ENCODE measurements at places on chromosomes 4 and X.
A peak's percentile ranks its signal among the peaks of the same experiment; 100 is the strongest.

DNA sequence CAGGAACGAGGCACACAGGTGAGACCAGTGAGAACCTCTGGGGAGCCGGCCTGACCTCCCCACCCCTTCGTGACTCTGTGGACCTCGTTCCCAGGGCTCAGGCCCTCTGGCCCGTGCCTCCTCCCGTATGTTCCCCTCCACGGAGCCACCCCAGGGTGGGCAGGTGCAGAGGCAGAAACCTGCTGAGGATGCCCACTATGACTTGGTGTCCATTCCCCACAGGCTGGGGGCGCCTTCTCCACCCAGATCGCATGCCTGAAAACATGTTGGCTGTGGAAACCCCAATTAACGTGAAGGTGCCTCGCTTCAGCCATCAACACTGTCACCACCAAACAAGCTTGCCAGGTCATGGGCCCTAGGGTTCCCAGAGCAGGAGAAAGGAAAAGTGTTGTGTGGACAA is 27.0 kb downstream of the BLOC1S4 start:
- no peak for DNase-seq

GRCh38 chrX:2536141-2536540 is 35.4 kb upstream of the DHRSX start:
- no peak for DNase-seq

DNA sequence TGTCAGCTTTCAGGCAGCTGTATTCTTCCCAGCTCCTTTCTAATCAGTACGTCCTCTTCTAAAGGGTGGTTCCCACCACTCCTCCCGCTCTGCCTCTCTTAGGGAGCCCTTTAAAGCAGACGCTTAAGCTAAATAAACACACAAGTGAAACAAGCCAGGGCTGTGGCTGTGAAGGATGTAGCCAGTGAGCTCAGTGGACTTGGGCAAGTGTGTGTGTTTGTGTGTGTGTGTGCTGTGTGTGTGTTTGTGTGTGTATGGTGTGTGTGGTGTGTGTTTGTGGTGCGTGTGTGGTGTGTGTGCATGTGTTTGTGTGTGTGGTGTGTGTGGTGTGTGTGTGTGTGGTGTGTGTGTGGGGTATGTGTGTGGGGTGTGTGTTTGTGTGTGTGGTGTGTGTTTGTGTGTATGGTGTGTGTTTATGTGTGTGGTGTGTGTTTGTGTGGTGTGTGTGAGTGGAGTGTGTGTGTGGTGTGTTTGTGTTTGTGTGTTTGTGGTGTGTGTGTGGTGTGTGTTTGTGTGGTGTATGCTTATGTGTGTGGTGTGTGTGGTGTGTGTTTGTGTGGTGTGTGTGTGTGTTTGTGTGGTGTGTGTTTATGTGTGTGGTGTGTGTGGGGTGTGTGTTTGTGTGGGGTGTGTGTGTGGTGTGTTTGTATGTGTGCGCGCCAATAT is 283.3 kb downstream of the PTTG2 start:
- DNase-seq, result no peak

- no peak for DNase-seq
Observed at GRCh38 chr4:17719106-17719505, 62.3 kb downstream of the FAM184B start.

- DNase-seq, result no peak
Observed at GRCh38 chr4:25307596-25307995, 5.0 kb upstream of the ZCCHC4 start.

- no peak for DNase-seq
Observed at GRCh38 chrX:39595977-39596376, 501.8 kb downstream of the BCOR start.

GRCh38 chrX:119784747-119785446 is 6.5 kb downstream of the RPL39 start:
- peak; percentile 30 for DNase-seq

- DNase-seq, result no peak
Observed at GRCh38 chr4:154711522-154711921, 32.3 kb upstream of the LRAT start.

- DNase-seq, result no peak
Observed at GRCh38 chr4:139633661-139634060, 32.0 kb upstream of the MGST2 start.

DNA sequence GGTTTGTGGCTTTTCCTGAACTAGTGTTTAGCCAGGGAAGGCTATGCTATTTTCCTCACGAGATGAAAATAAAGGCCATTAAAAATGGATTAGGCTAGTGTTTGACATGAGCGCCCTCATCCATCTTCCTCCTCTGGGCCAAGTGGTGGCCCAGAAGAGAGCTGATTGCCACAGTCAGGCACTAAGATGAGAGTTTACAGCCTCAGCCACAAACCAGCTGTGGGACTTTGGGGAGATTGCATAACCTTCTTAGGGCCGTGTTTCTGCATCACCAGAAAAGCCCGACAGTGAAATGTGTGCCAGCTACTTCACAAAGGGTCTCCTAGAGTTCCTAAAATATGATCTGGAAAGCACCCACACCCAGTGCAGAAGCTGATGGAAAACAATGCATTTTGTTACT is 42.3 kb upstream of the LNX1 start:
- DNase-seq, result no peak

GRCh38 chrX:46710927-46711623 is 47.8 kb downstream of the SLC9A7 start:
- no peak for DNase-seq

DNA sequence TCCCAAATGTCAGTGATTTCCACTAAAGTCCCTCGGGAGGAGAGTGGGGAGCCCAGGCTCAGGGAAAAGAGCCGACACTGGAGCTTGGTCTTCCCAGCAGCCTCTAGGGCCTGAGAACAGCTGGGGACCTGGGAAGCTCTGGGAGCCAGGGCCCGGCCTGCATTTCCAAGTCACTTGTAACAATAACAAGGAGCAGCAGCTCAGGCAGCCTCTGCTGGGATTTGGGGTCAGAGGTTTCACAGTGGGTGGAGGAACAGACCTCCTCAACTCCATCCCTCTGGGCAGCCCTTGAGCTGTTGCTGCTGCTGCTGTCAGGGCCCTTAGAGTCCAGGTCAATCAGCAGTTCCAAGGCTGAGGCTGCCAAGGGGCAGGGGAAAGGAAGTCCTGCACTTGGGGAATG is 11.1 kb downstream of the STARD8 start:
- no peak for DNase-seq

- DNase-seq, result no peak
Observed at GRCh38 chr4:1035510-1035909, 24.1 kb downstream of the FGFRL1 start.

DNA sequence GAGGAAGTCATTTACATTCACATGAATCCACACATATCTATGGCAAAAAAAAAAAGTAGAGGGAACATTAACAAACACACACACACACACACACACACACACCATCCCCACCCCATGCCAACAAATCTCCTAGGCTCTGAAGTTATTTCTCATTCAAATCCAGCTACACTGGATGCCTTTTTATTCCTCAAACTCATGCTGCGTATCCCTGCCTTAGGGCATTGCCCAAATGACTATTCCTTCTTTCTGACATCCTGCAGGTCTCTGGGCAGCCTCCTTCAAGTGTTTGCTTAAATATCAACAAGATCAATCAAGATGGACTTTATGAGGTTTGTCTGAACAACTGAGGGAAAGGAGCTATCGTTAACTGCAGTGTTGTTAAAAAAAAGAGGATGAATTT is 106.5 kb upstream of the FAM9A start:
- no peak for DNase-seq

GRCh38 chrX:22069586-22069985 is 37.5 kb downstream of the PHEX start:
- DNase-seq, result no peak

DNA sequence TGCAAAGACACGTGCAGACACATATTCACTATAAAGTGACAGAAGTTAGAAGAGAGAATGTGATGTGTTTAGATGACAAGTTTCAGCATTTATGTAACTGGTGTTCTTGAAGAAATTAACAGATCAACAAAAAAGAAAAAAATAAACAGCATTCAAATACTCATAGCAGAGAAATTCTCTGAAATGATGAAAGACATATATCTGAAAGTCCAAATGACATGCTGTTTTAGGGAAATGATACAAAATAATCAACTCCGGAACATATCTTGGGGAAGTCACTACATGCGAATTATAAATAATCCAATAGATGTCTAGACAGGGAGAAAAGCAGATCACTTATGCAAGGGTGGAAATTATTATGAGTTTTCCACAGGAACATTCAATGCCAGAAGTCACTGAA is 146.0 kb downstream of the SPANXN4 start:
- no peak for DNase-seq

- no peak for DNase-seq
Observed at GRCh38 chr4:2011583-2011982, 2.8 kb upstream of the NELFA start.

- DNase-seq, result no peak
Observed at GRCh38 chr4:80694171-80694570, 336.3 kb upstream of the BMP3 start.

GRCh38 chr4:16155528-16156169 is 70.6 kb downstream of the TAPT1 start:
- no peak for DNase-seq

GRCh38 chr4:53315300-53315699 is 50.6 kb downstream of the SCFD2 start:
- no peak for DNase-seq

DNA sequence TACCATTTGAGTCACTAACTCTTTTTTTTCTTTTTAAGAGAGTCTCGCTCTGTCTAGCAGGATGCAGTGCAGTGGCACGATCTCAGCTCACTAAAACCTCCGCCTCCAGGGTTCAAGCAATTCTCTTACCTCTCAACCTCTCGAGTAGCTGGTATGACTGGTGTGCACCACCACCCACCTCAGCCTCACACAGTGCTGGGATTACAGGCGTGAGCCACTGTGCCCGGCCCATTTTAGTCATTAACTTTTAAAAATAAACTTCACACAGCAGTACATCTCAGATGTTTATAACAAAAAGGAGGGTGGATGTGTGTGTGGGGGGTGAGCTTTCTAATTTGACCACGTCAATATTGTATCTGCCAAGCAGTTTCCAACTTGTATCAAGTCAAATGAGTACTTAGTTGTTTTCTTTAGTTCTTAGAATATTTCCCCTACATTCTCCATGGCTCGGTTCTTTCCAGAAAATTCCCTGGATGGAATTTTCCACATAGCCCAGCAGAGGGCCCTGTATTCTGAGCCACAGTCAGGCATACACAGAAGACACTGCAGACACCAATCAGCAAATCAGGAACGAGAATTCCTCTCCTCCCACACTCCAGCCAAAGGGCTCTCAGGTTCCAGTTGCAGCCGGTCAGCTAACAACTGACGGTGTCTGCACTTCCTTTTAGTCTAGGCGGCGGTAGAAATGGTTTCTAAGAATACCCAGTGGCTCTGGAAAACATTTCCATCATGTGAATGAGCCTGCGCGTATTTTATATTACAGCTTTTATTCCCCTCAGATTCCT is 20.1 kb upstream of the ARAF start:
- peak; percentile 38 for DNase-seq

- no peak for DNase-seq
Observed at GRCh38 chr4:109164011-109164410, 138.4 kb downstream of the COL25A1 start.

DNA sequence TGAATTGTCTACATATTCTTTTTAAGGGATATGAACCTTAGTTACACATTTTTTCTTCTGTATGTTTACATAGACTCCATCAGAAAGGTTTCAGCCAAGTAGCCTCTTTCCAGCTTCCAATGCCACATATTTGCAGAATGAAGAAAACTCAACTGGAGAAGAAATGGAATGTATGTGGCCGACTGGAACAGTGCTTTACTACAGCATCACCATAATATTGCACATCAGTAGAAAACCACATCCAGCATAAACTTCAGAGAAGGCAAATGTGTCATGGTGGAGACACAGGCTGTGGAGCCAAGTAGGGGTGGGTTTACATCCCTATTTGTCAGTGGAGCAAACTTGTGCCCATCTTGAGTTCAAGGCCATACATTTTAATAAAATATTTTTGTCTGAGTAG is 204.8 kb upstream of the LDB2 start:
- DNase-seq, result no peak

DNA sequence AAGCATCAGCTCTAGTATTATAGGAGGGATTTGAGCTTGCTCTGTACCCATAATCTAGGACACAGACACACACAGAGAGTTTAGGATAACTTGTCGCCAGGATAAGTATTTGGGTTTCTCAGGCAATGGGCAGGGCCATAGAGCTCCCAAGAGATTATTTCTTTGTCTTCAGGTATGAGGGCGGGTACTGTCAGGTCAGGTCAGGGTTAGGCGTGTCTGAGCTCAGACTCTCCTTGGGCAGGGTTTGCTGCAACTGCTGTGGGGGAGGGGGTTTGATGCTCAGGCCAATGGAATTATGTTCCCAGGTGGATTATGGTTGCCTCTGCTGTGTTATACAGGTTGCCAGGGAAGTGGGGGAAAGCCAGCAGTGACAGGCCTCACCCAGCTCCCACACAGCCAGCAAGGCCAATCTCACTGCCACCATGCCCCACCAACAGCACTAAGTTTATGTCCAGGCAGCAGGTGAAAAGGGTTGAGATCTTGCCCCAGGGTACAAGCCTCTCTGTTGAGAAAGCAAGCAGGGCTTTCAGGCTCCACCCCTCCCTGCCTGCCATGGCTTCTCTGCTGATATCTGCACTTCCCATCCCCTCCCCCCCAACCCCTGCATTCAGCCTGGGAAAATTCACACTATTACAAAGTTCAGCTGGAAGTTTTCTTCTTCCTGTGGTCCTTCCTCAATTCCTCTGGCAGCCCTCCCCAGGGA is 101.3 kb downstream of the RRAGB start:
- no peak for DNase-seq

- peak; percentile 23 for DNase-seq
Observed at GRCh38 chr4:145177511-145177905, 2.9 kb downstream of the OTUD4 start.

DNA sequence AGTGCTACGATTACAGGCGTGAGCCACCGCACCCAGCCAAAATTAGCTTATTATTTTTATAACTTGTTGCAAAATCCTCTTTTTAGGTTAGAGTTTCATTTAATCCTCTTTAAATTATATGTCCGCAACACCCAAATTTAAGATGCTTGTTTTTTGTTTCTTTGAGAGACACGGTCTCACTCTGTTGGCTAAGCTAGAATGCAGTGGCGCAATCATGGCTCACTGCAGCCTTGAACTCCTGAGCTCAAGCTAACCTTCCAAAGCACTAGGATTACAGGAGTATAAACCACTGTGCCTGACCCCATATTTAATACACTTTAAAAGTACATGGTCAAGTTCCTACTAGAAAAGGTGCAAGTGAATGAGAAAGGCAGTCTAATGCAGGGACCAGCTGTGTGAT is 2.2 kb downstream of the RBBP7 start:
- no peak for DNase-seq

DNA sequence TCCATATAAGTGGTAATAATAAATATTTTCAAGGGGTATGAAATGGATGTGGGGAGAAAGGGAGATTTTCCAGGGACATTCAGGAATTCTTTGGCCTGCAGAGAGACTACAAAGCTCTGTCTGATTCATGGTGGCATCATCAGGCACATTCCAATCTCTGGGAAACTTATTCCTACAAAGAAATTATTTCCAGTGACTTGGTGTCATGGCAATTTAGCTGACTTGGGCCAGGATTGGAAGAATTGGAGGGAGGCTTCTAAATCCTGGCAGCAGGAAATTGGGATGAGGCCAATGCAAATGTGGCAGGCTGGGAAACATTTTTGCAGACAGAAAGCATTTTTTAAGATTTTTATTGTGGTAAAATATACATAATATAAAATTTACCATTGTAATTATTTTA is 204.6 kb downstream of the RTL9 start:
- no peak for DNase-seq

All from hematopoietic multipotent progenitor cell treated with erythropoietin and hydrocortisone succinate and interleukin-3 and kit ligand, for 17 days (in vitro differentiated cells).